ENCODE measurements at places on chromosomes 13 and 19. TPM values are rescaled to one million over a fixed set of nuclear protein-coding genes. Genes with fewer than 3 reads are reported as not detected.

- no peaks in the 10 kb centered on the region for H3K4me1 ChIP-seq
- no peak for DNase-seq
- H3K27me3 ChIP-seq: no peaks in the 10 kb centered on the region
- H3K36me3 ChIP-seq: no peaks in the 10 kb centered on the region
These were observed 14.5 kb downstream of the SHISA2 start for GRCh38 chr13:26037302-26037701.

DNA sequence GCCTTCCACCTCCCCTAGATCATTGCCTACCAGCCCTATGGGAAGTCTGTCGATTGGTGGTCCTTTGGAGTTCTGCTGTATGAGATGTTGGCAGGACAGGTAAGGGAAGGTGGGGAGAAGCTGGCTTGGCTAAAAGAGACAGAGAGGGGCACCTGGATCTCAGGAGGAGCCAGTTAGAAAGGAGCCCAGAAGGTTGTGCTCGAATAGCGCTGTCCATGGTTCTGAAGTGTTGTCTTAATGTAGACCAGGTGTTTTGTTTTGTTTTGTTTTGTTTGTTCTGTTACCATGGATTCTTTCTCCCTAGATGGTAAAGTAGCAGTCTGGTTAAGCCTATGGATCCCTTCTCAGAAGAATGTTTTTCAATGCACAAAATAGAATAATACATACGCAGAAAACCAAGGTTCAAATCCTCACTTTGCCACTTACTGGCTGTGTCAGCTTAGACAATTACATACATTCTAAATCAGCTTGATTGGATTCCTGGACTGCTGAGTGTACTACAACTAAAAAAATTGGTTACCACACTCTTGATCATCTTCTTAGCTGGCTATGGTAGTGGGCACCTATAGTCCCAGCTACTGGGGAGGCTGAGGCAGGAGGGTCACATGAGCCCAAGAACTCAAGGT, 5.9 kb upstream of the CACNG7 start:
- no peak for DNase-seq
- H3K4me3 ChIP-seq: no peak overlapping the region
- H3K36me3 ChIP-seq: no peaks in the 10 kb centered on the region
- H3K27me3 ChIP-seq: peaks cover 45% of the 10 kb centered on the region
- H3K27ac ChIP-seq: no peak overlapping the region
- no peaks in the 10 kb centered on the region for H3K4me1 ChIP-seq

The OR10H1 gene
- not detected for total RNA-seq

The OR7C2 gene
- total RNA-seq: not detected
